Esophagus muscularis mucosa (tissue), 4 donors: ENCODE measurements at places on chromosomes 3 and 15. TPM values are rescaled to one million over a fixed set of nuclear protein-coding genes. Genes with fewer than 3 reads are reported as not detected.

The PFN2 gene
- 49.1 TPM for total RNA-seq

The GPR87 gene
- total RNA-seq: not detected

The MLF1 gene
- 9.1 TPM for total RNA-seq

The TGM4 gene
- total RNA-seq: not detected

The DPPA4 gene
- not detected for total RNA-seq

The LYZL4 gene
- not detected for total RNA-seq

The CCNL1 gene
- 45.3 TPM for total RNA-seq
